Diencephalon (tissue), 1 donor: ENCODE measurements at places on chromosomes 16 and 17. TPM values are rescaled to one million over a fixed set of nuclear protein-coding genes. Genes with fewer than 3 reads are reported as not detected.

The XAF1 gene
- total RNA-seq: 4.6 TPM

The PRKAR1A gene
- 457 TPM for total RNA-seq

The NCOR1 gene
- 109 TPM for total RNA-seq

The TNP2 gene
- total RNA-seq: not detected

The CACNG5 gene
- total RNA-seq: 12.2 TPM

The TP53TG3C gene
- total RNA-seq: not detected

The HBA1 gene
- 1,158 TPM for total RNA-seq

The ERN1 gene
- 4.2 TPM for total RNA-seq

The CCL3 gene
- 1.6 TPM for total RNA-seq

The WFIKKN2 gene
- 14.3 TPM for total RNA-seq

The SOX9 gene
- 22.8 TPM for total RNA-seq
